ENCODE measurements at places on chromosomes 13 and 19.

- DNase-seq: no peak
Observed at GRCh38 chr13:99809496-99809895, 162.1 kb downstream of the ZIC5 start.

GRCh38 chr19:29841209-29841558 lies 29.4 kb downstream of the CCNE1 start:
- DNase-seq: no peak

DNA sequence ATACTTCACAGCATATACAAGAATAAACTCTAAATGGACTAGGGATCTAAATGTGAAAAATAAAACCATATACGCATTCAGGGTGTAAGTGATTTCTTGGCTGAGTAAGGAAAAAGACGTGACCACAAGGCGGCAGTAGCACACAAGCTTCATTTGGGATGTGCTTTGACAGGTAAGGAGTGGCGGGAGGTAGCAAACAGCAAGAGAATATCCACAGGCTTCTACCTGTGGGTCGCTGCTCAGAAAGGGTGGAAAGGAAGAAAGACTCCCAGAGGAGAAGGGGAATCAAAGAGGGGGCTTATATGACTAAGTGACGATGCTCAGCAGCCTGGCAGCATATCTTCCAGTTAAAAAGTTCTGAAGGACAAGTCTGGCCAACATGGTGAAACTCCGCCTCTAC lies 2.5 kb upstream of the ZNF121 start:
- peak; percentile 76 for DNase-seq

DNA sequence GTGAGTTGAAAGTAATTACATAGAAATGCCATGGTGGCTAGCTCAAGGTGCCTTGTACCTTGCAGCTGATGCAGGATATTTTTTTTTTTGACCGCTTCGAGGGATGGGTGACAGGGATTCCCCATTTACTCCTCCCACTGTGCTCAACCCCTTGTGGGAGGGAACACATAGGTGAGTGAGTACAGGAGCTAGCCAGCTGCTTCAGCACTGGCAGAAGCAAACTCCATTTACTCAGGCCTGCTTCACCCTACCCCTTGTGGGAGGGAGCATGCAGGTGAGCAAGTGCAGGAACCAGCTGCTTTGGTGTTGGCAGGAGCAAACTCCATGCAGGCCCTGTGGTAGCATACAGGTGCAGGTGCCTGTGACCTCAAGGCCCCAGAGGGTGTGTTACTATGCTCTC lies 330.1 kb downstream of the TDRD3 start:
- no peak for DNase-seq

DNA sequence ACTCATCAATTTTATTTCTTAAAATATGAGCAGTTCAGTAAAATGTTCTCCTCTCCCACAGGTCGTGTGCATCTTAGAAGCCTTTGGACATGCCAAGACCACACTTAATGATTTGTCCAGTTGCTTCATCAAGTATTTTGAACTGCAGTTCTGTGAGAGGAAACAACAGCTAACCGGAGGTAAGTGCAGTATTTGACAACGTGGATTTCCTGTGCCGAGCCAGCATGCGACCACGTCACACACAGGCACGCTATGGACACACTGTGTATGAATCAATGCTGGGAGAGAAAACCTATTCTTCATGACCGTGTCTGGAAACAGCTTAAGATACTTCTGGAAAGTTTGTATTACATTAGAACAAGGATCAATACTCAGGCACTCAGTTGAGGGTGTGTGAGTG lies 268.5 kb downstream of the MYO16 start:
- no peak for DNase-seq

DNA sequence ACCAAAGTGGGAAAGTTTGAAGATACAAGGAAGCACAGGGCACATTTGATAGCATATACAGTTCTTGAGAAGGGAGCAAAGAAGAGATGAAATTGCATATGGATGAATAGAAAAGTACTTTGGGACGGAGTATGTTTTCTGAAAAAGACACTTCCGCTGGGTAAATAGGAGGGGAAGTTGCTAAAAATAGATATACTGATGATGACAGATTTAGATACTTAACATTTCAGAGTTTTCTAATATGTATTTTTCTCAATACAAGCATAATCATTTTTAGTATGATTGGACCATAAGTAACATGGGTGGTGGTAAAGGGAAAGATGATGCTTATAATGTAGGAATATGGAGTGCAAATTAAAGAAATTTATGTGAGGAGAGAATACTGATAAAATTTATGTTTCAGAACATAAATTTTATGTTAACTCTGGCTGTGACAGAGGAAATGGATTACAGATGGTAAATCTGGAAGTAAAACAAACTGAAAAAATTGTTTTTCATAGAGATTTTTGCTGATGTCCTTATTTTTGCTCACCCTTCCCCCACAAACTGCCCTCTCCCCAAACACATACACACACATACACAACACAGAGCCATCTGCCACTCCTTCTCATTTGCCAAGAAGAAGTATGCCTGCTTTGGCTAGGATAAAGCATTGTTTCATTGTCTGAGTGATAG lies 583.9 kb upstream of the MIR17HG start:
- DNase-seq: no peak

Data from bronchial epithelial cell (primary cell).